ENCODE measurements at places on chromosomes 4 and X.

DNA sequence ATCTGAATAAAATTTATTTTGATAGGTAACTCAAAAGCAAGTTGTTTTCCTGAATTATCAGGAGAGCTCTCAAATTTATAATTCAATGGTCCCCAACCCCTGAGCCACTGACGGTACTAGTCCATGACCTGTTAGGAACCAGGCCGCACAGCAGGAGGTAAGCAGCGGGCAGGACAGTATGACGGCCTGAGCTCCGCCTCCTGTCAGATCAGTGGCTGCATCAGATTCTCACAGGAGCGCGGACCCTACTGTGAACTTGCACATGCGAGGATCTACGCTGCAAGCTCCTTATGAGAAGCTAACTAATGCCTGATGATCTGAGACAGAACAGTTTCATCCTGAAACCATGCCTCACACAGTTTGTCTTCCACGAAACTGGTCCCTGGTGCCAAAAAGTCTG is 37.9 kb upstream of the SEC24B start:
- no peak for DNase-seq

DNA sequence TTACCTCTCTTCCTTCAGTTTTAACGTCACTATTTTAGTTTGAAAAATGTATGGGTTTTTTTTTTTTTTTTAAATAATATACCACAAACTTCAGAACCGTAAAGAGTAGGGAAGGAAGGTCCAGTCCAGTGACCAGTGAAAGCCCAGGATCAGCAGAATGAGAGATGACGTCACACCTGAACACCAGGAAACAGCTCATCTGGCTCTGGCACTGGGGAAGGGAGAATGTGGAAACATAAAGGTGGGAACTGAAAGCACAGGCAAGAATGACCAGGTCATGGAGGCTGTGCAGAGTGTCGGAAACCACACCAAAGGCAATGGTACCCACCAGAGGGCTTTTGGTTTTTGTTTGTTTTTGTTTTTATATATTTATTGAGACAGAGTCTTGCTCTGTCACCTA is 141.2 kb downstream of the DHX15 start:
- DNase-seq: no peak

GRCh38 chr4:6900956-6901355 is 8.7 kb upstream of the TBC1D14 start:
- no peak for DNase-seq

DNA sequence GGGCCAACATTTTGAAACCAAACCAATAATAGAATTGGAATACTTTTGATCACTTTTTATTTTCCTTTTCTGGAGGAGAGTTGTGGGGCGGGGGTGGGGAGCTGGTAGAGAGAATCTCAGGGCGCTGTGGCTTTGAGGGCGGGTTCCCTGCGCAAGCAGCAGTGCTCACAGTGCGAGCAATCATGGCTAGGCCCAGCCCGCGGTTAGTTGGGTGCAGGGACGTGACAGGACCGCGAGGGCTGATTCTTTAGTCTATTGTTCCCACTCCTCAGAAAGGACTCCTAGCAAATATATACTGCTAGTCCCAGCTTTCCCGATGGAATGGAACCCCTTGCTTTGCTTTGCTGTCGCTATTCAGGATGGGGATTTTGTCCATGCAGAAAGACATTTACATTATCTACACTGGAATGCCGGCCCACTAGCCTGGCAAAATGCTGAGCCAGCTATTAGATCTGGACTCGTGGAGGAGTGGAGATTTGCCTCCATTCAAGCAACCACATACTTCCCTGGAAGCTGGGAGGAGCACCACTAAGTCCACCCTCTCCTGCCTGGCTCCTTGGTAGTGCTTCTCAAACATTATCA is 23.9 kb upstream of the APLN start:
- no peak for DNase-seq

DNA sequence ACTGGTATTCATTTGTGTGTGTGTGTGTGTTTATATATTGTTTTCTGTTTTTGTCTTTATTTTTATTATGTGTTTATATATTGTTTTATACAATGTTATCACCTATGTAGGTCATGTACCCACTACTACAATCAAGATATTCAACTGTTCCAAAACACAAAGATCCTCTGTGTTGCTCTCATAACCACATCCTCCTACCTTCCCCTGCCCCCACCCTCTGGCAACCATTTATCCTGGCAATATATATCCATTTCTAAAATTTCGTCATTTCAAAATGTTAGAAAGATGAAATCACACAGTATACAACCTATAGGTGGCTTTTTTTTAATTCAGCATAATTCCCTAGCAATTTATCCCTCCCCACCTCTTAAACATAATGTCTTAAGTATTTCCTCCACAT is 18.8 kb upstream of the RPL34 start:
- DNase-seq: no peak

DNA sequence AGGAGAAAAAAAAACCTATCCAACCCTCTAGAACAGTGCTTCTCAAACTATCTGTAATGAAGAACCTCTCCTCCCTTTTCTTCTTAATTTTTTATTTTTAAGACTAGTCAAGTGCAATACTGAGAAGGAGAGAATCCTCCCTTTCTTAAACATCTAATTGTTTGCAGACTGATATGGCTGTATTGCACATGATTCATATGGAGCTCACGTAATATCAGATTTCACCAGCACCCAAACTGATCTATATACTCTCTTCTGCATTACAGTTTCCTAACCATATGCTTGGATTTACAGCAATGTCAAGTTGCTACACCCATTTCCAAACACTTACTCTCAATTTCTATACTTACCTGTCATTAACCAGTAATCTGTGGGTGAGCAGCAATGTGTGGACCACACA is 9.5 kb downstream of the PRMT9 start:
- no peak for DNase-seq

DNA sequence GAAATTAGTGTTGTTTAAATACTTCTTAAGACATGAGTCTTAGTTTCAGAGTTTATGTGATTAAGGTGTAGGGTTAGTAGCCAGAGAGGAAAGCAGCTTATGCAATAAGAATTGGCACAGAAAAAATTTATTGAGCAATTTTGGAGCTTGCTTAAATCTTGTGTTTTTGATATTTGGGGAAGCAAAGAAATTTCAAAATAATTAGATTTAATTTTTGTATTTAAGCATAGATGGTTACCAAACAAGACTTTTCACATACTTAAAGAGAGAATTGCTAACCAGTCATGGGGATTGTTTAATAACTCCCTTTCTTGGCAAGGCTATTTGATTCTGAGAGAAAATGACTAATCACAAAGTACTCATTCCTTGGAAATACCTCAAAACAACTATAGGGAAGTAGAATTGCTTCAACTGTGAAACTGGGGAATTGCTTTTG is 202.0 kb upstream of the GRID2 start:
- DNase-seq: no peak

- DNase-seq: no peak
These were observed 112.6 kb downstream of the EFNB1 start for GRCh38 chrX:68941385-68941952.

DNA sequence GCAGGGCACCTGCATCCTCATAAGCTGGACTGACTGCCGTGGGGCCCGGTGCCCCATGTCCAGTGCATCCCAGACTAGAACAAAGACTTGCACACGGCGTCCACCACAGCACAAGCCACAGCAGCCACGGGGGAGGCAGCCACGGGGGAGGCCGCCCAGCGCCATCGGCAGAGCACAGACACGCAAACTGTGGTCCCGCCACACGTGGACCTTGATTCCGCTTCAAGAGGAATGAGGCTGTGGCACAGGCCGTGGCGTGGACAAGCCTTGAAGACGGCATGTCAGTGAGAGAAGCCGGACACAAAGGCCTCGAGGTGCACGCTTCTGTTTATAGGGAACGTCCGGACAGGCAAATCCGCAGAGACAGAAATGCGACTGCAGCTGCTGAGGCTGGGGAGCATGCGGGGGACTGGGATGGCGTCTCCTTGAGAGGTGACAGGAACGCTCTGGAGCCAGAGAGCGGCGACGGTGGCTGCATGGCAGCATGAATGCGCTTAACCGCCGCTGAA is 10.1 kb upstream of the CPLX1 start:
- DNase-seq: no peak

- peak; percentile 61 for DNase-seq
These were observed 125.5 kb downstream of the OPHN1 start for GRCh38 chrX:68307769-68308168.

DNA sequence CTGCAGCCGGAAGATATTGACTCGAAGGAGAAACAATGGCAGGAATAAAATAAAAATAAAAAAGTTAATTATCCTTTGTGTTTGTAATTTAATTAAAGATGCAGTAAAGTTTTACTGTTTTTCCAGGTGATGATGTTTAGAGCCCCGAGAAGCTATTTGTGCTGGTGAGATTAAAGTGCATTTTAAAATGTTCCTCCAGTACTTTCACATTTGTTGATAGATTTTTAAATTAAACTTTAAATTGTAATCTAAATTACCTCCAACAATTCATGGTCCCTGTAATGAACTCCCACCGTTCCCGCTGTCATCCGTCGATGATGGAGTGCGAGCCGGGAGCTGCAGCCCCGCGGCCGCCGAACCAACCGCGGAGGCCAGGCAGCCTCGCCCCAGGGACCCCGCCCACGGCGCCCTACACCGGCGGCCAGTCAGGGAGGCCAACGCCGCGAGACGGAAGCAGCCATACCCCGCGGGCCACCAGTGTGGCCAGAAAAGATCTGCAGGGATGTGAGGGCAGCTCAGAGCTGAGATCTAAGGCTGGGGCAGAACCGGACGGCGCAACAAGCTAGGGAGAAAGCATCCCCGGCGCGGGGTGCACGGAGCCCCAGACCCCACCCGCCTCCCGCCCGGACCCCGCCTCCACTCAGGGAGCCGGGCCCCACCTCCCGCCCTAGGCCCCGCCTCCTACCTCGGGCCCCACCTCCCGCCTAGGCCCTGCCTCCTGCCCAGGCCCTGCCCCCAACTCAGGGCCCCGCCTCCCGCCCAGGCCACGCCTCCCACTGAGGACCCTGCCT is 104.0 kb downstream of the FAM53A start:
- peak; percentile 24 for DNase-seq

DNA sequence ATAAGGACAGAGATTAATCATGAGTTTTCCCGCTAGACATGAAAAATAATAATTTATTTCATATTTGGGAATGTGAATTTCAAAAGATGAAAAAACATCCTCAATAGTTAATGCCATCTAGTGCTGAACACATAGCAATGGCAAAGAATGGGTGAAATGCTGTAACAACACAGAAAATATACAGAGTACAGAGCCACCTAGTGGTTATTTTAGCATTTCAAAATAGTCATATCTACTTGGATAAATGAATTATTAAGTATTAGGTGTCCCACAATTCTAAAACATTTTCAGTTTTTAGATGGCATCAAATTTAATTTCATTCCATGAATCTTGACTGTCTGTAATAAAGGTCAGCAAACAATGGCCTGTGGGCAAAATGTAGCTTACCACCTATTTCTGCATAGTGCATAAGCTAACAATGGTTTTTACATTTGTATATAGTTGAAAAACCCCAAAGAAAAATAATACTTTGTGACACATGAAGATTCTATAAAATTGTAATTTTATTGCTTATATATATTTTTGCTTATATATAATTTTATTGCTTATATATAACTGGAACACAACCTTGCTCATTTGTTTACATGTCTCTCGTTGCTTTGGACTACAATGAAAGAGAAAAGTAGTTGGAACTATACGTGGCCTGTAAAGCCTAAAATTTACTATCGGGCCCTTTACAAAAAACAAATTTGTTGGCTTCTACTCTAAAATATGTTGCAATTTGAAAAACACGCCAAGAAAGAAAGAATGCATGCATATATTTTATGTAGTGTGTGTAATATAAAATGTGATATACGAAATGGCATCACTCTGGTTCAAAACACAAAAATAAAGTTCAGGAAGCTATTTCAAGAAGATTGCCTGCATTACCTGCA is 99.1 kb upstream of the FAM47C start:
- peak; percentile 10 for DNase-seq

- DNase-seq: no peak
These were observed 8.2 kb upstream of the TRAM1L1 start for GRCh38 chr4:117093571-117093970.

GRCh38 chrX:21509912-21510311 is 135.7 kb downstream of the CNKSR2 start:
- DNase-seq: peak; percentile 12

DNA sequence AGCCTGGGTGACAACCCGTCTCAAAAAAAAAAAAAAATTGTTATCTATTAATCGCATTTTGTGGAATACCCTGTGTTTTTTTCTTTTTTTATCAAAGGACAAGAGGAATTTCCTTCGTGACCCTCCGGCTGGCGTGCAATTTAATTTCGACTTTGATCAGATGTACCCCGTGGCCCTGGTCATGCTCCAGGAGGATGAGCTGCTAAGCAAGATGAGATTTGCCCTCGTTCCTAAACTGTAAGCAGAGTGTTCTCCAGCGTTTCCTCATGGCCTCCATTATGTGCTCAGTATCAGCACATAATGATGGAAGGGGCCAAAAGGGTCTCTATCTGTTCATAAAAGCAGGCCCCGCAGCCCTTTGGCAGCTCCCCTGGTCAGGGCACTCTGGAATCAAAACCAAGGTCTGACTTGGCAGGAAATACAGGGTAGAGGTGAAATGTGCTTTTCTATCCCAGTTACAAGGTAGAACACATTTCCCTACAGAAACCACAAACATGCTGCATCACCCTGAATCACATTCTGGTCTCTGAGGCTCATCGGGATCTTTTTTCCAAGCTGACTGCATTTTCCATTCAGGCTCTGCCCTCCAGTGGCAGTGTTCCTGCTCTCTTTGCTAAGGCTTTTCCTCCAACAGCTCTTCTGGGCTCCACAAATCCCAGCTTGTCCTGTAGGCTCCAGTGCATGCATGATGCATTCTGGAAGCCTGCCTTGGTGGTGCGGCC is 24.4 kb downstream of the SYAP1 start:
- peak; percentile 80 for DNase-seq

DNA sequence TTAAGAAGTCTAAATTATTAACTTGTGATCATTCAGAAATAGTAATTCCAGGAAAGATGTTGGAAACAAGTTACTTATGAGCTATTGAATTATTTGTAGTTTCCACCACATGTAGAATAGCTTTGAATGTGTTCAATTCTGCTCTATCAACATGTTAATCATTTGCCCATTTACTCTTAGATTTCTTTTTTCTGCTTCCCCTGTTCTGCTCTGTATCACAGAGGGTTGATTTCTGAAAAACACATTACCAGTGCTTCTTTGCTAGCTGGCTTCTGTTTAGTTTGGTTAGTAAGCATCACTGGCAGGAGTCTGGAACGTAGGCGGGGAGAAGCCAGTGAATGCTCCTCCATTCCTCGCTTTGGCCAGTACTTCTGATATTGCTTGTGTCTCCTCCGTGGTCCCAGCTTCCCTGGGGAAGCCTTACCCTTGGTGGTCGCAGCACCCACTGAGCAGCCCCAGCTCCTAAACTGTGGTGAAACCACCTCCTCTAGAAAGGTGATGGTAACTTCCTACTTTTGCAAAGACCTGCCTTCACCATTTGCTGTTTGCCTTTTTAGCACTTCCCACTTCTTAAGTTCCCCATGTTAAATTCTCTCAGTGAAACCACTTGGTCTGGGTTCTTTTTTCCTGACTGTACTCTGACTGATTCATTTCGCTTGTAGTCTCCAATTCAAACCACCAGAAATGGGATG is 40.3 kb upstream of the GALNT7 start:
- DNase-seq: no peak

Measured in HFFc6 (cell line).